ENCODE measurements at places on chromosomes 1 and 21.

DNA sequence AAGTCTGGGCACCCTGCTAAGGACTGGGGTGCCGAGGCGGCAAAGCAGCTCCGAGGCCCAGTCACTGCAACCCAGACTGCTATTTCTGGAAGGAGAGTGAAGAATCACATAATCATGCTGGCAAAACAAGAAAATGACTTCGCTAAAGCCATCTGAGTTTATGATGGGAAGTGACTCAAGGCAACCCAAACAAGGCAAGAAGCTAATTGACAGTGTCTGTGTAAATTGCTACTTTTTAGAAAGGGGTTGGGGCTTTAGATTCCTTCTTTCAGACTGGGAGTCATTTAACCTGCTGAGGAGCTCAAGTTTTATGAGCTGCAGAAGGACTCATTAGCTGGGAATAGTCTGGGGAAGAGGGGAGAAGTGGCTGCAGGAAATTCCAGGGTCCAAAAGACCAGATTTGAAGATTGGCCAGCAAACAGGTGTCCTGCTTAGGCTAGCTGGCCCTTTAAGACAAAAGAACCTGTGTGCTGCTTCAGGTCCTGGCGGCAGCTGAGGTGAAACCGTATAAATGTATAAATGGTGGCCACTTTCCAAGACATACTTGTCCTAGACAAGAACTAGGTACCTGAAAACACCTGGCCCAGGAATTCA, 28.1 kb downstream of the TSHB start:
- DNase-seq = no peak

DNA sequence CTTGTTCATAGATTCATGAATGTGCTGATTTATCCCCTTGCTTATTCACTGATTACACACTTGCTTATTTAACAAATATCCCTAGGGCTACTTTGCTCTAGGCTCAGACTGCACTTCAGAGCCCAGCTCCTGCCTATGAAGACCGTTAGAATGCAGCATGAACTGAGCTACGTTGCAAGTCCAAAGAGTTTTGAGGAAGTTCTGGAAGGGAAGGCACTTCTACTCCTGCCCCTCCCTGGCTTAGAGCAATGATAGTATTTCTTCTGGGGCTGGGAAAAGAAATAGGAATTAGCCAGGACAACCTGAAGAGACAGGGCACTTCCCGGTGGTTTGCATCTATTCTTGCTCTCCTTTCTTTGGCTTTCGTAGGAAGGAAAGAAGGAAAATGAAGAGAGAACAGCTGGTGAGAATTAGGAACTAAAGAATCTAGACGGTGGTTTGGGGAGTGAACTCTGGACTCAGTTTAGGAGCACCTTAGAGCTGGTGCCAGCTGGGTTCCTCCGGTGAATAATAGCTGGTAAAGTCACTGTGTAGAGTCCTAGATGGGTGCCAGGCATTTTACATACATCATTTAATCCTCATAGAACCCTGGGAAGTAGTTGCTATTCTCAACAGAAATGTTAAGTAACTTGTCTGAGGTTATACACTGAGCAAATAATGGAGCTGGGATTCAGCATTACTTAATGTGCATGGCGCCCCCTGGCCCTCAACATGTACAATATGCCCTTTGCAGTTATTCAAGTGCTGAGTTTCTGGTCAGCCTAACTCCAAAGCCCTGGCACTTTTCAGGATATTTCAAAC, 65.9 kb downstream of the NDUFS5 start:
- DNase-seq = peak; percentile 74

DNA sequence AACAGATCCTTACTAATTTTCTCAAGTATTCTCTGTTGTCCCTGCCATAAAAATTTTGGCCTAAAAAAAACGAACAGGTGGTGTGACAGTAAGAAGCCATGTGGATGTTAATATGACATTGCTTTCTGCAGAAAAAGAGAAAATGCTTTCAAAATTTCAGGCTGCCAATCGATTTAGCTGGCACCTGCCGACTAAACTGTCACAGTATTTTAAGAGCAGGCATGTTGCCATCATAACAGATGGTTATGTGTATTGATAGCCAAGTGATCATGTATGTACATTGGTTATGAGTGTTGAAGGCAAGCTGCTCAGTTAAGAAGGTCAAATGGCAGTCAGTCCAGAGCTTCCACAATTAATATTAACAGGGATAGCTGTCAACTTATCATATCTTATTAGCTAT, 1017.0 kb downstream of the MRPL39 start:
- no peak for DNase-seq

DNA sequence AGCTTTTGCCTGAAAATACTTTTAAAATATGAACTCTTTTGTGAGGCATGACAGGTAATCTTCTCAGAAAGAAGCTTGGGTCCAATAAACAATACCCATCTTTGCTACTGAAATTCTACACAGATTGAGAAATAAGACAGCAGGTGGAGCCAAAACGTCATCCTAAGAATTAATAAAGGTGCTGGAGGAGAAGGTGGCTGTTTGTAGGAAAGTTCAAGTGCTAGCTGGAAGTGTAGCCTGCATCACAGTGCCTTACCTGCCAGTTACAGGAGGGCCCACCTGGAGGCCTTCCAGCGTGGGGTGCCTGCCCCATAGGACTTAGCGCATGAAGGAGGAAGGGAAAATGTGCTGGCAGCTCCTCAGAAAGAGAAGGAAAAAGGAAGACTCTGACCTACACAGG, 93.7 kb downstream of the TTC3 start:
- no peak for DNase-seq

DNA sequence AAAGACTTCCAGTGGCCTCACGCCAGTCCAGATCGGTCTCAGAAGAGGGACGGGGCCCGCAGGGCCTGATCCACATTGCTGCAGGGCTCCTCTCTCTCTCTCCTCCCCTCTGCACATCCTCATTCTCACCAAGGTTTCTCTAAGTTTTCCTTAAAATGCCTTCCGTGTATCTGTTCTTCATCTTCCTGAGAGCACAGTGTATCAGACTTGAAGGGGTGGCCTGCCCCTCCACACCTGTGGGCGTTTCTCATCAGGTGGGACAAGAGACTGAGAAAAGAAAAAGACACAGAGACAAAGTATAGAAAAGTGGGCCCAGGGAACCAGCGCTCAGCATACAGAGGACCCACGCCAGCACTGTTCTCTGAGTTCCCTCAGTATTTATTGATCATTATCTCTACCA, 66.4 kb downstream of the PRKAB2 start:
- no peak for DNase-seq

DNA sequence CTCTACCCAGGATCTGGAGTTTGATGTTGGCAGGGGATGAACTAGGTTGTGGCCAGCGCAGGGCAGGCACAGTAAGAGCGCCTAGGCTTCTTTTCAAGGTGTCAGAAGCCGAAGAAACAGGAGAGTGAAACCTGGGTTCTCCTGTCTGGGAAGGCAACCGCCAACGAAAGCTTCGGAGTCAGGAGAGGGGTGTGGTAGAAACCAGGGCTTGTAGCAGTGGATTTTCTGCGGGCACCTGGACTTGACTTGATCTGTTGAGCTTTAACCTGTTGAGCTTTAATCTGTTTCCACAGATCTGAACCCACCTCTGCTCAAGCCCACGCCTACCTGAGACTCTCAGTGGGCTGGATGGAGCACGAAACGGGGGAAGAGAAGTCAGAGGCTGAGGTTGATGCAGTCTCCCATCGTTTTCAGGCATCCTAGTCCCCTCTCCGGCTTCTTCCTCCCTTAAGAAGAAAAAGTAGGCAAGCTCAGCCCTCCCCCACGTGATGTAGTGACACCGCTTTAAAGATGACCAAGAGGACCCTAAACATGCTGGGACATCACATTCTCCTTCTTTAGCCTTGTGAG, 9.3 kb downstream of the HLX start:
- no peak for DNase-seq

DNA sequence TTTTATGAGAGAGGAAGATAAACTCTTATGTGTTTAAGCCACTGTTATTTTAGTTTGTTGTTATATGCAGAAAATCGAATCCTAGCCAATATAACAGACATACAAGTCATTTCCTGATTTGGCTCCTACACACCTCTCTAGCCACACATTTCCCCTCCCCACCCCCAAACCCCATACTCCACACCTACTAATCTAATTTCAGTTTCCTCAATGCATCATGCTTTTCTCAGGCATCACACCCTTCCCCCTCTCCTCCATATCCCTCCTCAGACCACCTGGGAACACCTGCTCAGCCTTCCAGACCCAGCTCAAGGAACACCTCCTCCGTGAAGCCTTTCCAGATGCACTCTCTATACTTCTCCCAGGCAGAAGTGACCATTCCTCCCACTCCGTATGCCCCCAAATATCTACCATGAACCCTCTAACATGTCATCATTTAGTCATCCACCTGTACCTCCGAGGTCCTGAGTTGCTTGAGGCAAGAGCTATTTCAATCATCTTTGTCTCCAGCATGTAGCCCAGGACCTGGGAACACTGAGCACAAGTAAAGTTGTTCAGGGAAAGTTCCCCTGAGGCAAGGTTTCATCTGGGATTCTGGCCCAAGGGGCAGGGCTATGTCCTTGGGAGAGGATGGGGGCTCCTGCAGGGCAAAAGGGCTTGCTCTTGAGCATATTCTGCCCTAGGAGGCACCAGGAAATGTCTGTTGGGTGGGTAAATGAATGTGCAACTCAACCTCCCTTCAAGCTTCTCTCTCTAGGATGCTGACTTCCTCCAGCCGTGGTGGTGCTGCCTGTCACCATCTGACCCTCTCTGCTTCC, 126.8 kb downstream of the HIVEP3 start:
- no peak for DNase-seq
